ENCODE measurements at places on chromosomes 5 and 9. TPM values are rescaled to one million over a fixed set of nuclear protein-coding genes. Genes with fewer than 3 reads are reported as not detected.

Gene DMRT3
- total RNA-seq: not detected

DNA sequence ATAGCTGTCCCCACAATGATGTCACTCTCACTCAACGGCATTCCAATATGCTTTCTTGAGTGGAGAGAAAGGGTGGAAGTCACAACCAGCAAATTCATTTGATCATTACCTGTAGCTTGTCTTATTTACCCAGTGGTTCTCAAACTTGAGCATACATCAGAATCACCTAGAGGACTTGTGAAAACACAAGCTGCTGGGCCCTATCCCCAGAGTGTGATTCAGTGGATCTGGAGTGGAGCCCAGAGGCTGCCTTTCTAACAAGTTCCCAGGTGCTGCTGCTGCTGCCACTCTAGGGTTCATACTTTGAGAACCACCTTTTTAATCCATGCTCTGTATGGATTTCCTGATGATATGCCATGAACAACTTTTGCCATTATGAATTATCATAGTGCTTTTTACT, 94.7 kb downstream of the KLHL3 start:
- H3K36me3 ChIP-seq: no peaks in the 10 kb centered on the region
- H3K4me3 ChIP-seq: no peak overlapping the region
- H3K4me1 ChIP-seq: no peaks in the 10 kb centered on the region

- DNase-seq: no peak
- no peak overlapping the region for H3K4me3 ChIP-seq
- no peak overlapping the region for H3K27ac ChIP-seq
Observed at GRCh38 chr9:14343261-14344031, 29.5 kb upstream of the NFIB start.

Gene IFNK
- not detected for total RNA-seq

DNA sequence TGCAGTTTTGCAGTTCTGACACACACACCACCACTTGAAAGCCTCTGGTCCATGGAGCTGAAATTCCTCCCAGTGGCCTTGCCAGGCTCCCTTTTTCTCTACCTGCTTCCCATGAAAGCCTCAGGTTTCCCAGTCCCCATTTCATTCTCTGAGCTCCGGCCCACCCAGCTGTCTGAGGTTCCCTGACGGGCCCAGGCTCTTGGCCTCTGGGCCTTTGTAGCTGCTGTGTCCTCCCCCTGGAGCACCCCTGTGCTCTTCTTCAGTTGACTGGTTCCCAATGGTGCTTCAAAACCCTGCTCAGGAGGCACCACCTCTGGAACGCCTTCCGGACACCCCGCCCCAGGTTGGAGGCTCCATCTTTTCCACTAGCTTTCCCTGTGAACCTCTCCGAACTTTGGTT, 155.9 kb upstream of the SHB start:
- no peaks in the 10 kb centered on the region for H3K27me3 ChIP-seq
- no peak overlapping the region for H3K27ac ChIP-seq
- no peaks in the 10 kb centered on the region for H3K36me3 ChIP-seq
- H3K4me3 ChIP-seq: no peak overlapping the region
- DNase-seq: no peak

DNA sequence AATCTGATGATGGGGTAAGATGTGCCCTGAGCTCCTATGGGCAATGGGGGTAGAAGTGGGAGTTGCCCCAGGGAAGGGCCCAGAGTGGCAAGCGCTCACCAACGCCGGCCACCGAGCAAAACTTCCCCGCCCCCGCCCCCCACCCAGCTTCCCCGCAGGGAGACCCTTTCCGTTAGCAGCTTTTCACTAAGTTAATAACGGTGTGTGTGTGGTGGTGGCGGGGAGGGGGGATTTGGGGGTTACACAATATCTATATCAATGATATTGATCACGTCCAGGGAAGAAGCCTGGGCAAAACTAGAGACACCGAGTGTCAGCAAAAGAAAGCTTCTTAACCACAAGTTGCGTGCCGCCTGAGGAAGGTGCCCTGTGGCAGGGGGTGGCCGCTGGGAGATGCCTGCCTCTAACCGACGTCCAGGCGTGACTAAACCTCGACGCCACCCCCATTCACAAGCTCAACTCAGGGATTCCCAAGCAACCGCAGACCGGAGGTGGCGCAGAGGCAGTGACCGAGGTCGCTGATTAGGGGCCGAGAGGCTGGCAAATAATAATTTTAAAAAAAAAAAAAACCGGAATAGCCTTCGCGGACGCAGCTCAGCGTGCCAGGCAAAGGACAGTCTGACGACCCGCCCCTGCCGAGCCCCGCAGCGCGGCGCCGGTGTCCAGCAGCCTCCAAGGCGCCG, 222.6 kb downstream of the MEF2C start:
- peak overlapping the region; percentile 85 for H3K27ac ChIP-seq
- H3K27me3 ChIP-seq: no peaks in the 10 kb centered on the region
- H3K36me3 ChIP-seq: no peaks in the 10 kb centered on the region
- DNase-seq: peak; percentile 85
- H3K4me3 ChIP-seq: peak overlapping the region; percentile 70

- no peak overlapping the region for H3K27ac ChIP-seq
- H3K36me3 ChIP-seq: no peaks in the 10 kb centered on the region
Observed at GRCh38 chr5:34409373-34409772, 246.8 kb upstream of the RAI14 start.

Gene ADAMTS2
- total RNA-seq: not detected

Gene PRDM9
- not detected for total RNA-seq

Gene GABRA6
- total RNA-seq: not detected

DNA sequence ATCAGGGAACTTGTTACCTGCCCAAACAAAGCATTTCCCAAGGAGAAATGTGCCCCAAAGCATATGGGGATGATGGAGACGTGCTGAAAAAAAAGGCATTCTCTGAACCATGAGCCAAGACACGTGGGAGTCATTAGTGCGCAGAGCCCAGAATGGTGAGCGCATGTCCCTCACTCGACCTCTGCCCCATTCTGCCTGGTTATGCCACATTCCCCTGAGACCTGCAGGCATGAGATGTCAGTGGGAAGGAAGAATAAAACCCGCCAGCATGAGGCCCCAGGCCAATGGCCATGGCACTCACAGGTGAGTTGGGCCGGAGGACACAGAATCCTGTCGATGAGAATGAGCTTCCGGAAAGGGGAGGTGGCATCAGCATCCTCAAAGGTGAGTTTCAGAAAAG, 228.9 kb downstream of the CDK5RAP2 start:
- H3K36me3 ChIP-seq: no peaks in the 10 kb centered on the region
- DNase-seq: no peak
- no peaks in the 10 kb centered on the region for H3K27me3 ChIP-seq
- H3K4me3 ChIP-seq: no peak overlapping the region
- no peak overlapping the region for H3K27ac ChIP-seq

Gene KIF24
- 7.0 TPM for total RNA-seq

Gene CD274
- total RNA-seq: 0.29 TPM

DNA sequence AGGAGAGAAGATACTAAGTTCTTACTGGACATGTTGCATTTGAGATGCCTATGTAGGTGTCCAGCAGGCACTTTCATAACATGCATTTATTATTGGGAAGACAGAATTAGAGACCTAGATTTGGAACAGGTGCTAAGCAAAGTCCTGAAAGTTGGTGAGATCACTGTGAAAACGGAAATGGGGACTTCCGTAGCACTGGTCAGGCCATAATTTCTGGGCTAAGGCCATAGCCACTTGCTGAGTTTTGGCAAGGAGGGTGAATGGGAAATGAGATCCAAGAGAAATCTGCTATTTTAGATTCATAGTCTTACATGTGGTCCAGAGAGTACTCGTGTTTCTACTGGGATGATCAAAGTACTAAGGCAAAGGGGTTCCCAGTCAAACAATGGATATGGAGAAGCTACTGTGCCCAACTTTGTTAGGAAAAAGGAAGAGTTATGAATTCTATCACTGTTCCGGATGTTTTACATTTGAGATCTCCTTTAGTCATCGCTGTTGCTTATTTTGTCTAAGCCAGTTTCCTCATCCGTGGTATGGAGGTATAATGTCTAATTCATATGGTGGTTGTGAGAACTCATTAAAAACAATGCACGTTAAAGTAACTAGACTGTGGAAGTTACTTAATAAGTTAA, 33.4 kb downstream of the TEK start:
- H3K4me3 ChIP-seq: no peak overlapping the region
- no peak for DNase-seq
- no peaks in the 10 kb centered on the region for H3K27me3 ChIP-seq

GRCh38 chr9:80147866-80148265, 576.1 kb downstream of the TLE4 start:
- DNase-seq: no peak
- H3K4me1 ChIP-seq: no peaks in the 10 kb centered on the region
- H3K36me3 ChIP-seq: no peaks in the 10 kb centered on the region
- no peak overlapping the region for H3K27ac ChIP-seq
- H3K4me3 ChIP-seq: no peak overlapping the region
- no peaks in the 10 kb centered on the region for H3K27me3 ChIP-seq

DNA sequence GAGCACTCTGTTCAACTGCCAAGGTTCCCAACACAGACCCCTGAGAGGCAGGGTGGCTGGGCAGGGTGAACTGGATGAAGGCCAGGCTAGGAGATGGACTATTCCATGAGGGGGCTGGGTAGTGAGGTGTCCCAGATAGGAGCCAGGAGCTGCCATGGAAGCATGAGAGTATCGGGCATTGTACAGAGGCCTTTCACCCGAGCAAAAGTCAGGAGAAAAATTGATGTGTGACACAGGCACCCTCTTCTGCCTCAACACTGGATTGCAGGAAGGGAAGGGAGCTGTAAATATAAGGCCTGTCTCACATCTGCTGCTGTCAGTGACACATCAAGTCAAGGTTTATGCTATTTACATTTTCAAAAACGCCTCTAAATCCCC, 74.6 kb downstream of the UBAP1 start:
- H3K4me3 ChIP-seq: no peak overlapping the region
- peak overlapping the region; percentile 27 for H3K27ac ChIP-seq
- H3K4me1 ChIP-seq: peaks cover 38% of the 10 kb centered on the region
- peaks cover 12% of the 10 kb centered on the region for H3K36me3 ChIP-seq

Gene CTNNAL1
- total RNA-seq: 26.8 TPM

DNA sequence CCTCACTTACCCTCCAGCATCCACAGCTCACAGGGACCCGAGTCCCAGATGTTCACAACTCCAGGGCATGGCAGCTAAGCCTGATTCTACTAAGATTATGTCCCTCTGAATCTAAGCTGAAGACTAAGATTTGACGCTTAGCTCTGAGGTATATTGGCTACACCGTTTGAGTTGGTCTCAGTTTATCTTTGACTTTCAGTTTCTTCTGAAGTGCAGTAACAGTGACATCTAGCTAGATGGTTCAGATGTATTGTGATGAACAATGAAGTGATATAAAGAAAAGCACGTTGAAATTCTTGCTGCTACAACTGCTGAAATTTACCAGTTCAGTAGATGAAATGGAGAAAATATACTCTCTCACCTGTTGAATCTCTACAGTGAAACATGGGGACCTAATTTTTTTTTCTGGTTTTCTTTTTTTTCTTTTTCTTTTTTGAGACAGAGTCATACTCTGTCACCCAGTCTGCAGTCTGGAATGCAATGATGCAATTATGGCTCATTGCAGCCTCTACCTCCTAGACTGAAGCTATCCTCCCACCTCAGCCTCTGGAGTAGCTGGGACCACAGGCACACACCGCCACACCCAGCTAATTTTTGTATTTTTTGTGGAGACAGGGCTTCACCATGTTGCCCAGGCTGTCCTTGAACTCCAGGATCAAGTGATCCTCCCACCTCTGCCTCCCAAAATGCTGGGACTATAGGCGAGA, 15.7 kb downstream of the RFK start:
- DNase-seq: no peak
- no peak overlapping the region for H3K4me3 ChIP-seq

Gene G3BP1
- 130 TPM for total RNA-seq

Gene ASPN
- total RNA-seq: not detected

DNA sequence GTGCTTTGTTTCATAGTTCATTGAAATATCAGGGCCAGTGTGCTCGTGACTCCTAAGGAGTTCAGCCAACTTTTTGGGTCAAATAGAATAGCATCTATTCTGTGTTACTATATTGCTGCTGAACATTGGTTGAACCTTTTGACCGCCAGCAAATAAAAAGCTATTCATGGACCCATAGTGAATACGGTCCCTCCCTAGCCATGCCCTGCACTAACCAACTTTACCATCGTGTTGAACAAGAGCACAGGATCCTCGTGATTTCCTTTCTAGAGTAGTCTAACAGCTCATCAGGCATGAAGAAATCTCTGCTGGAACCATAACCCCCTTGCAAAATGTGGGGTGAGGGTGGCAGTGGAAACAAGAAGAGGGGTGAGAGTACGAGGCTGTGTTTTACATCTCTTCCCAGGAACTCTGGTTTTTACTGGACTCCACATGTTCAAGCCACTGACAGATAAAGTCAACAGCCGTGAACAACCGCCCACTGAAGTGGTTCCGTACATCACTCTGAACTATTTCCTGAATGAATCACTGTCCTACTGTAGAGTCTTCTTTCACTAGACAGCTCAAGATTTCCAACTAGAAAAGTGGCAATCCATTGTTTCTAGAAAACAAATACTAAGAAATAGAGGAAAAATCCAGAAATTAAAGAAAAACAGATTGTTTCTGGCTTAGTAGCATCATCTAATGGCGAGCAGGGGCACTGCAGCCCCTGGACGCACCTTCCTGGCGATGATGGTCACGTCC, 70.1 kb upstream of the SPATA31E1 start:
- no peak overlapping the region for H3K4me3 ChIP-seq
- no peaks in the 10 kb centered on the region for H3K4me1 ChIP-seq
- DNase-seq: peak; percentile 56
- no peak overlapping the region for H3K27ac ChIP-seq

DNA sequence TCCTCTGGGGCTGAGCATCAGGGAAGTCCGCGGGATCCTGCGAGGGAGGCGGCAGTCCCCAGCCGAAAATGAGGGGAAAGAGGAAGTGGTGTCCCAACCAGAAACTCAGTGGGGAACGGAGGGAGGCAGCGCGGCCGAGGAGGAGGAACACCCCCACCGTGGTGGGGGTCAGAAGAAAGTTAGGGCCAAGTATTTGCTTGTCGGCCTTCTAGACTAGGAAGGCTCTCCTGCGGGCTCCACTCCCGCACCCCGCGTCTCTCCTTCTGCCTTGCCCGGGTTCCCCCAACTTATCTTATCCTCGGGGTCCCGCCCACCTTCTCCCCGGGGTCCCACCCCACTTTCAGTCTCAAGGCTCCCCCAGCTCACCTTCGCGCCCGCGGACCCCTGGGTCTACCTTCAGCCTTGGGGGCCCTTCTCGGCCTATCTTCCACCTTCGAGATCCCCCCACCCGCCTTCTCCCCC, 557 bp upstream of the PHF2 start:
- H3K4me1 ChIP-seq: peaks cover 30% of the 10 kb centered on the region
- peak overlapping the region; percentile 97 for H3K4me3 ChIP-seq
- DNase-seq: peak; percentile 91
- no peaks in the 10 kb centered on the region for H3K27me3 ChIP-seq

DNA sequence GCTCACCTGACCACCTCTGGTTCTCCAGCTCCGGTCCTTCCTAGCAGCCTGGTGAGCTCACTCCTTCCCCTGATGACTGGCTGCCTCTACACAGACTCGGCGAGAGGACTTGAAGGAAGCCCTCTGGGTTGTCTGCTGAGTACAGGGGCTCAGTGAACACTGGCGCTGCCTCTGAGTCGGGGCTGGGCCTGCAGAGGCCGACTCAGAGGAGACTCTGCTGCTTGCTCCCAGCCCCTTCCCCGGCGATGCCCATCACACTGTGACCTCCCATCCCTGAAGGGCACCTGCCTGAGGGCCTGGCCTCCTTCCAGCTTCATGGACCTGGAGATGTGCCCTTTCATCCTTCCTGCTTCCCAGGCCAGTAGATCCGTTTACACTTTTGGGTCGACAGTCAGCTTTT, 22.0 kb downstream of the CRB2 start:
- peak; percentile 58 for DNase-seq
- H3K4me3 ChIP-seq: no peak overlapping the region
- H3K27ac ChIP-seq: no peak overlapping the region
- H3K27me3 ChIP-seq: no peaks in the 10 kb centered on the region
- no peaks in the 10 kb centered on the region for H3K36me3 ChIP-seq

GRCh38 chr5:152106571-152106970, 181.9 kb upstream of the GLRA1 start:
- no peaks in the 10 kb centered on the region for H3K36me3 ChIP-seq
- H3K4me3 ChIP-seq: no peak overlapping the region
- no peak for DNase-seq
- no peak overlapping the region for H3K27ac ChIP-seq
